ENCODE measurements at places on chromosomes 7 and 10.

DNA sequence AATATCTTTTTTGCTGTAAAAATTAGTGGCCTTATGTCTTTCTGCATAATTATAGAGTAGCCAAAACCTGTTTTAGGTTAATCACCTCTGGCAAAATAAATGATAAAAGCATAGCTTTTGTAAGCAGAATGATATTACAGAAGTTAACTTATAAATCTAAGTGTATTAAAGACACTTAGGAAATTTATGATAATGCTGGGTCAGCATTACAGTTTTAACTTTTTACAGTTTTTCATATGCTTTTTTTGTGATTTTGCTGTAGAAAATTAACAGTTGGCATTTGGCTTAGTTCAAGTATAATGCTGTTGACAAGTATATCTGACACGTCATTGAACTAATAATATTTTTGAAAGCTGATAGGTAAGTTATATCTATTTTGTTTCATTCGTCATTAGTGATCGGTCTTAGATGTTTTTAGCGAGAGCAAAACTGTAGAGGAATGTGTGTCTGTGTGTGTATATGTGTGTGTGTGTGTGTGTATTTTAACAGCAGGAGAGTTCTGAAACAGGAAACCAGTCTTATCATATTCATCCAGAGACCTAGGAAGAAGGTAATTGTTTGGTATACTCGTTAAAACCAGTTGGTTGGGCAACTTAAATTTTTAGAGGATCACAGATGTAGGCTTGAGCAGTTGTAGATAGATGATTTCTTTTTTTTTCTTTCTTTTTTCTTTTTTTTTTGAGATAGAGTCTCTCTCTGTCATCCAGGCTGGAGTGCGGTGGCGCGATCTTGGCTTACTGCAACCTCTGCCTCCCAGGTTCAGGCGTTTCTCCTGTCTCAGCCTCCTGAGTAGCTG, 15.4 kb downstream of the PTEN start:
- no peak for DNase-seq

DNA sequence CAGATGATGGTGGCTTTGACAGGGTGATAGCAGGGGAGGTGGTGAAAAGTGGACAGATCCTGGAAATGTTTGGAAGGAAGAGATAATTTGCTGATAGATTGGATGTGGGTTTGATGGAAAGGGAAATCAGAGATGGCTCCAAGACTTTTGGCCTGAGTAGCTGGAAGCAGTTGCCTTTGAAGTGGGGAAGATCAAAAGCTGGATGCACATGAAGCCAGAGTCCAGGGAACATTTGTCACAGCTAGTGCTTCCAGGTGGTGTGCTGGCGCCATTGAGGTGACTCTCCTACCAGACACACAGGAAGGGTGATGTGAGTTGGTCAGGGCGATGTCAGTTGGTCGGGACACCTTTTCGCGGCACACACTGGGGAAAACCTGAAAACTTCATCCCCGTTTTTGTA, 15.9 kb downstream of the DYNC1I1 start:
- no peak for DNase-seq

DNA sequence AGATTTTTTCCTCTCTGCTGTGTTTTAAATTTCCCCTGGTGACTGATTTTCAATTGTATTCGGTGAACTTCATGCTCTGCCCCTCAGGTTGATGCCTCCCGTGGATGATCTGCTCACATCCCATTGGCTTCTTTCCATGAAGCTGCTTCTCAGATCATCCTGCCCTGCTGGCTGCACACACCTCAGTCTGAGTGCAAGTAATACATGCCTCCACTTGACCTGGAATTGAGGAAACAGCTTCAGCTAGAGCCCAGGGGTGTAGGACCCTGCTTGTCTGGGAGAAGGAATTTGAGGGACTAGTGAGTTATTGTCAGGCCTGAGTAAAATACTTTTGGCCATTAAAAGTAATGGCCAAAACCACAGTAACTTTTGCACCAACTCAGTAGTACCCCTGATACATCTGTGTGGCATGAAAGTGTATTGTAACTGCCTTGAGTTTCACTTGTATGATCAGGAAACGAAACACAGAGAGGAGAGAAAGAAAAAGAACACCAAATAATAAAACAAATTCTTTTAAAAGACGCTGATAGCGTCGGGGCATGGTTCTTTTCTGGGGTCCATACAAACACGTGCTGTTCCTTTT, 49.4 kb downstream of the SPAM1 start:
- no peak for DNase-seq

DNA sequence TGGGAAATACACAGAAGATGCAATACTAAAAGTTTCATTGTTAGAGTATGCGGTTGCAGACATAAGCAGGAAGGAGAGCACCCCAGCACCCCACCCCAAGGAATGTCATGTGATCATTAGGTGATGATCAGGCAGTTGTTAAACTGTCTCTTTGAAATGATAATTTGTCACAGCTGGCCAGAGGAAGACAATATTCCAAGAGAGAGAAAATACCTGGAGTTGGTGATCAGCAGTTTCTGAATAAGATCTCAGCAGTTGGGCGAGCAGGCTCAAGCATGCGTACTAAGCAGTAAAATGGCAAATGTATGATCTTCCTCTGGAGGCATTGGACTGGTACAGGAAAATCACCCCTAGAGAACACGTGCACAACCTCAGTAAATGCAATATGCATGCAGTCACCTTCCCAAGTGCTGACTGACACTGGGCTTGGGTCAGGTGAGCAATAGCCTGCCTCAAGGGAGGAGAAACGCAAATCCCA, 250.1 kb upstream of the MBL2 start:
- DNase-seq, result no peak

DNA sequence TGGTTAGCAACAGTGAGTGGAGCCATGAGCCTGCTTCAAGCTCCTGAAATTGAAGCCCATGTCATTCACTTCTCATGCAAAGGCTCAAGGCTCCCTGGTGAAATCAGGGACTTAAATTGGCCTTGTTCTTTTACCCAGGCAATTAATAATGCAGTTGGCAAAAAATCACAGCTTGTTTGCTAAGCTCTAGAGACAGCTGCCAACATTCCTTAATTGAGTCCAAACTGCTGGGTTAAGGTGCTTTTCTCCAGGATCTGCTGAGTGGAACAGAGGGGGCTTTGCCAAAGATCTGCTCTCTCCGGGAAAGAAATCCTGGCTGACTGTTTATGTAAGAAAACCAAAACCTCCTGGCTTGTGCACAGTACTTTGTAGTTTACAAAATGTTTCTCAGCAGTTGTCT, 257.6 kb upstream of the GHITM start:
- DNase-seq, result peak; percentile 70

- DNase-seq, result no peak
Observed at GRCh38 chr7:50962281-50962883, 179.7 kb upstream of the GRB10 start.

- no peak for DNase-seq
Observed at GRCh38 chr7:107668296-107668695, 7.7 kb downstream of the SLC26A4 start.

GRCh38 chr10:101063050-101063525, 1.3 kb downstream of the KAZALD1 start:
- DNase-seq, result no peak

- DNase-seq, result no peak
Observed at GRCh38 chr7:139068544-139069399, 32.9 kb upstream of the ZC3HAV1L start.

- DNase-seq, result no peak
Observed at GRCh38 chr7:107659666-107660065, 962 bp upstream of the SLC26A4 start.

DNA sequence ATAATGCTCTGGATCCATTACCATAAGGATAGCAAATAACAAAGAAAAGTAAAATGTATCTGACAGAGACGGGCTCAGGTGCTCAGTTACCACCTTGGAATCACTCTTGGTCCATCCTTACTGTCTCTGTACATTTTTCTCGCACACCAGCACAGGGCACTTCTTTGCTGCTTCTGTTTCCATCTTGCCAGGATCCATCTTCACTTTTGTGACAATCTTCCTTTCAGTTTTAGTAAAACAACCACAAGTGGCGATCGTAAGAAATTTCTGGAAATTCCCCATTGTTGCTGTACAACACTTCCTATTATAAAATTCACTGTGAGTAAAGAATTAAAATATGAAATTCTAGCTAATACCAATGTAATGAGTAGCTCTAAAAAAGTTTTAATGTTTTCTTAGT, 695.5 kb downstream of the GRM8 start:
- DNase-seq, result no peak

GRCh38 chr7:68722044-68722443, 876.2 kb upstream of the AUTS2 start:
- no peak for DNase-seq

DNA sequence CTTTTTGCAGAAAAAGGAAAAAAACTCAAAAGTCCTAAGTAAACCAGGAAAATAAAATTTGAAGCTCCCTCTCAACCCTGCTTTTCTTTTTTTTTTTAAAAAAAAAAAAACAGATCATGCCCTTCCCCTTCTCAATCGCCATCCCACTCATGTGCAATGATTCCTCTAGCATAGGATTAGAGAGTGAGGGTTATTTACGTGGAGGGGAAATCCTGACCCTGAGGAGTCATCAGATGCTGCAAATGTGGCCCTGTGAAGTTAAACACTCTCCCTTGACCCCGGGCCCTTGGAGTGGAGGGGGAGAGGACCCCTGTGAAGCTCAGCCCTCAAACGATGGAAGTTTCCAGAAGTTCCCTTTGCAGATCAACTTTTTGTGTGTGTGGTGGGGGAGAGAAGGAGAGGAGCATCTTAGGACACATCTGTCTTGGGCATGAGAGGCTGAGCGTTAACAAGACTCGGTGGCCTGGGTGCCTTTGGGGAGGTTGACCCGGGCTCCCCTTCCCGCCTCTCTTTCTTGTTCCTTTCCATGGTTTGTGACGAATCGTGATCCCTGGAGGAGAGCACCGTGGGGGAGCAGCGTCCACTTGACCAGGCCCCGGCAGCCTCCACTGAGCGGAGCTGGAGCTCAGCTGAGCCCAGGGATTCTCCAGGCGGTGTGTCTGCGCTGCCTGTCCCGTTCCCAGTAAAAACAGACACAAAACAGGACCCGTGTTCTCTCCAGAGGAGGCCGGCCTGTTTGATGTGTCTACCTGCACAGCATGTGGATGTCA, 1.5 kb upstream of the SHH start:
- no peak for DNase-seq

DNA sequence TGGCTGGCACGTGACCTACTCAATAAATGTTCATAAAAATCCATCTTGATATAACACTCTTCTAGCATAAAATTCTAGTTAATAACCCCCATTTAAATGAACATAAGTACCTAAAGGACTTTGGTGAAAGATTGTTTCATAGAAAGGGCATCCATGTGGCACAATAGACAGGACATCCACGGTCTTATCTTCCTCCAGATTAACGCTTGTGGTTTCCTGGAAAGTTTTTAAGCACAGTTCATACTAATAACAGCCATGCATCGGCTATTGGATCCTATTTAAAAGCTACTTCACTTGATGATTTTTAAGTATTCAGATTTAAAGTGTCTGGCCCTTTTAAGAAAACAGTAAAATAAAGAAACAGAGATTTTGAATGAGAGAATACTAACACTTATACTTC, 288.3 kb downstream of the AHR start:
- DNase-seq, result no peak

DNA sequence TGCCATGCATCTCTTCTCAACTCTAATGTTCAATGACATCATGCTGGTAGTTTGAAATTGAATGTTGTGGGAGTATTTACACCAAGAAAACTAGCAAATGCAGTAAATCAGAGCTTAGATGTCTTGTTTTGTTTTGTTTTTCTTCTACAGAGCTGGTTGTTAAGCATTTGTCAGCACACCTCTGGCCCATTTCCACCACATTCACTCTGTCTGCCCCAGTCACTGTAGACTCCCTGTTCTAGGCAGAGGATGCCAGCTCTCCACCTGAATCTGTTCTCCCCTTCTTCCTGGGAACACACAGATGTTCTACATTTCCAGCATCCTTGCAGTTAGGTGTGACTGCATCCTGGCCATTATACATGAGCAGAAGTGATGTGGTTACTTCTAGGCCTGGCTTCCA, 4.1 kb upstream of the ARHGAP22 start:
- DNase-seq, result no peak

- no peak for DNase-seq
Observed at GRCh38 chr10:22491931-22492615, 146.8 kb downstream of the SPAG6 start.

DNA sequence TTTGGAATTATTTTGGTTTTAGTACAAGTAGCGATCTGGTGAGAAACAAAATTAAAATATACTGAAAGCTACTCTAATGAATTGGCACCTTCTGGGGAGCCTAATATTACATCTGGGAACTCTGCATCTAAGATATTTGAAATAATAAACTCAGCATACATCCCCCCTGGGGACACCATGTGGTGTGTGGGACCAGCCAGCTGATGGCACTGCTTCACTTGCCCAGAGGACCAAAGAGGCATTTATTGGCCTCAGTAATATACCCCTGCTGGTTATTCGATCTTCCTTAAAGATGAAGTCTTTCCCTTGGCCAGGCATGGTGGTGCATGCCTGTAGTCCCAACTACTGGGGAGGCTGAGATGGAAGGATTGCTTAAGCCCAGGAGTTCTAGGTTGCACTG, 195.1 kb upstream of the AUTS2 start:
- no peak for DNase-seq

GRCh38 chr7:112084520-112084971, 121.7 kb downstream of the DOCK4 start:
- no peak for DNase-seq

- no peak for DNase-seq
Observed at GRCh38 chr7:15495170-15495569, 66.6 kb downstream of the AGMO start.

DNA sequence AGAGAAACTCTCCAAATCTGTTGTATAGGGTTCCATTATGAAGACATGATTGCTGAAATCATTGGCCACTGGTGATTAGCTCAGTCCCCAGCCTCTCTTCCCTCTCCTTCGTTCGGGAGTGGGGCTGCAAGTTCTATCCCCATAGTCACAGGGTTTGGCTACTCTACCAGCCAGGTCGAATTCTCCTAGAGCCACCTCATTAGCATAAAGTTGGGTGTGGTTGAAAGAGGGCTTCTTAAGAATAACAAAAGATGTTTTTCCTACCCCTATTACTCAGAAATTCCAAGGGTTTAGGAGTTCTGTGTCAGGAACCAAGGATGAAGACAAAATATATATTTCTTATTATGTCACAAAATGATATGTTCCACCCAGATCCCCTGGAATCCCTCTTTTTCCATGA, 166.2 kb upstream of the YAE1 start:
- no peak for DNase-seq
